ENCODE measurements at places on chromosomes 5 and 9.

- DNase-seq: no peak
Measured at GRCh38 chr5:32711362-32711680, 200 bp downstream of the NPR3 start.

DNA sequence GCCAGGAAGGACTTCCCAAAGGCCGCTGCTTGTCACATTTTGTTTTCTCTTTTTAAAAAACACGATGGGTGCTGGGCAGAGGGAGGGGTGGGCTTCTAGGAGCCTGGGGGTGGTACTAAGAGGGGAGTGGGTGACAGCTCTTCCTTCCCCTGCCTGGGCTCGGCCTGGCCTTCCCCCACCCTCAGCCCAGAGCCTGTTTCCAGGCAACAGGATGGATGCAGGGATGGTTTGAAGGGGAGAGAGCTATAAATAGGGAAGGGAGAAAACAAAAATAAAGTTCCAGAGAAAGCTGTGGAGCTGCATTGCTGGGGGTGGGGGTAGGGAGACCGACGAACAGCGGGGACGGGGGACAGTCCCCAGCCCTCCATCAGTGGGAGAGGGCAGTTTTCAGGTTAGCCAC lies 6.6 kb upstream of the GPRIN1 start:
- DNase-seq: no peak

DNA sequence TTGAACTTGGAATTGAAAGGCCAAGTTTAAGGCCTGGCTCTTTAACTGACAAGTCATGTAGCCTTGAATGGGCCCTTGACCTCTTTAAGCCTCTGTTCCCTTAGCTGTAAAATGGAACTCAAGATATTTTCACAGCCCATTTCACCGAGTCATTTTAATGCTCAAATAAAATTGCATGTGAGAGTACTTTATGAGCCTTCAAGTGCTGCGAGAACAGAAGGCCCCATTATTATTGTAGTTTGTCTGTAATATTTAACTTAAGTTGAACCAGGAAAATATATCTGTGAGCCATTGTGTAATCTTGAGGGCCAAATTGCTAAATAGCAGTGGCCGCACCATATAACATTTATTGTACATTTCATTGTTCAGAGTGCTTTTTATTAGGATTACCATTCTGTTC lies 249.9 kb downstream of the NTRK2 start:
- DNase-seq: no peak

- DNase-seq: peak; percentile 13
Measured at GRCh38 chr9:96442491-96442890, 7.5 kb upstream of the HABP4 start.

DNA sequence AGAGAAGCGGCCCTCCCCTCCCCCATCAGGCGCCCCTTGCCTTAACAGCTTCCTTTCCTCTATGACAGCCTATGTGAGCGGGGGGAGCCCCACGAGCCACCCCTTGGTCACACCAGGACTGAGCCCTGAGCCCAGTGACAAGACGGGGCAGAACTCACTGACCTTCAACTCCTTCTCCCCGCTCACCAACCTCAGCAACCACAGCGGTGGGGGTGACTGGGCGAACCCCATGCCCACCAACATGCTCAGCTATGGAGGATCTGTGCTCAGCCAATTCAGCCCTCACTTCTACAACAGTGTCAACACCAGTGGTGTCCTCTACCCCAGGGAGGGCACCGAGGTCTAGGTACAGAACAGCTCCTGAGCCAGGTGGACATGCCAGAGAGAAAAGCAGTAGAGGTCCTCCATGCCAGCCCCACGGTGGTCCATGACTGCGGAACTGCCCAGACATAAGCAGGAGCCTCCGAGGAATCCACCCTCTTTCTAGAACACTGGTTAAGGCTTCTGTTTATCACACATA lies 2.6 kb downstream of the FOXI1 start:
- no peak for DNase-seq

GRCh38 chr9:137138722-137139467 lies at the start of gene GRIN1:
GRIN1 (plus strand) TSS chr9:137139154; CDS start chr9:137139487, 333 bp downstream.
- peak; percentile 34 for DNase-seq

- DNase-seq: peak; percentile 85
Measured at GRCh38 chr9:83935276-83935935, 14.2 kb upstream of the KIF27 start.

DNA sequence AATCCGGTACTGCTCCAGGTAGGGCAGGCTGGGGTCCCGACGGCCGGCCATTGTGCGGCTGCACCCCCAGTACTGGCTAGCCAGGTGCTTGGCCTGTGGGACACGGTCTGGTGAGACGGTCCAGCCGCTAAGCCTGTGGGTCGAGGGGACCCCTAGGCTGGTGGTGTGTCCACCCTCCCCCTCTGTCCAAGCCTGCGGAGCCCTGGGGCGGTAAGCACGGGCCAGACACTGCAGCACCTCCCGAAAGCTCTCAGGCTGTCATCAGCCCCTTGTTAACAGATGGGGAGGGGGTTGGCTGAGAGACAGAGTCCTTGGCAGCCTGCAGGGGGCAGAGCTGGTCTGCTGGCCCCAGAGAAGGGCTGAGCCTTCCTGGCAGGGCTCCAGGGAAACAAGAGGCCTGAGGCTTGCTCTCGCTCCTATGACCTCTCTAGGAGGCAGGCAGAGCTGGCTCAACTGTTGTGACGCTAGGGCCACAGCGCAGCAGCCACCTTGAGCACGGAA lies 11.8 kb upstream of the MRNIP start:
- DNase-seq: peak; percentile 75

DNA sequence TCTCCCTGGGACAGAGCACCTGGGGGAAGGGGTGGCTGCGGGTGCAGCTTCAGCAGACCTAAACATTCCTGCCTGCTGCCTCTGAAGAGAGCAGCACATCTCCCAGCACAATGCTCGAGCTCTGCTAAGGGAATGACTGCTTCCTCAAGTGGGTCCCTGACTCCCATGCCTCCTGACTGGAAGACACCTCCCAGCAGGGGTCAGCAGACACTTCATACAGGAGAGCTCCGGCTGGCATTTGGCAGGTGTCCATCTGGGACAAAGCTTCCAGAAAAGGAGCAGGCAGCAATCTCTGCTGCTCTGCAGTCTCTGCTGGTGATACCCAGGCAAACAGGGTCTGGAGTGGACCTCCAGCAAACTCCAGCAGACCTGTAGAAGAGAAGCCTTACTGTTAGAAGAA lies 77.2 kb downstream of the SLCO6A1 start:
- DNase-seq: no peak

- no peak for DNase-seq
Measured at GRCh38 chr9:126932871-126933321, 18.3 kb downstream of the RALGPS1 start.

DNA sequence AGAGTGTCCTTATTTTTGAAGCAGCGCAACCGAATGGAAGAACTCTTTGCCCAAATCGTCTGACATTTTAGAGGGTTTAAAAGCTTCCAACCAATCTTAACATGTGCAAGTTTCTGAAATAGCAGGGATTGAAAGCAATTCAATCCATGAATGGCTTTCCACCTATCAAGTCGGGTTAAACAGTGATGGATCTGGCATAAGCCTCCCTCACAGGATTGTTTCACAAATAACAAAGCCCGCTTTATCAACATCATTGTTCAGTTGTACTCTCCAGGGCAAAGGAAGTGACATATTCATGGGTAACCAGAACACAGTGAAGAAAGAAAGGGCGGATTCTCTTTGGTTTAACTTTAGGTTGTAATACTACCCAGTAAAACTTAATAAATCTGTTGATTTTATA lies 497.3 kb downstream of the MTRR start:
- no peak for DNase-seq

DNA sequence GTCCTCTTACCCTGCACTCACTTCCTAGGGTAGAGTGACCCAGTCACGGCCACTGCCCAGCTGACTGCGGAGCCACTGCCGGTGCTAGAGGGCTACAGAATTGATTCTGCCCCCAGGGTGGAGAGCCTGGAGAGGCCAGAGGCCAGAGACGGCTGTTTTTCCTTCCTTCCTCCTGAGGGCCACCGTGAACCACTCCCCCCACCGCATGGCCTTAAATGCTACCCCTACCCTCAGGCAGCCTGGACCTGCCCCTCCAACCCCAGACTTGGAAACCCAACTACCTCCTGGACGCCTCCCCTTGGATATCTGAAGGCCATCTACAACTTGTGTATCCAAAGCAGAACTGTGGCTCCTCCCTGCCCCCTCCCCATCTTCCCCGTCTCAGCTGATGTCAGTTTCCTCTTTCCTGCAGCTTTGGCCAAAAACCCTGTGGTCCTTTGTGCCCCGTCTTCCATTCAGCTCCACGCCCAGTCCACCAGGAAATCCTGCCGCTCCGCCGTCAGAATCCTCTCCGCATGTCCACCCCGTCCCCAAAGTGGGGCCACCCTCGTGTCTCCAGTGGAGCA lies 16.3 kb downstream of the SH2D3C start:
- DNase-seq: no peak

DNA sequence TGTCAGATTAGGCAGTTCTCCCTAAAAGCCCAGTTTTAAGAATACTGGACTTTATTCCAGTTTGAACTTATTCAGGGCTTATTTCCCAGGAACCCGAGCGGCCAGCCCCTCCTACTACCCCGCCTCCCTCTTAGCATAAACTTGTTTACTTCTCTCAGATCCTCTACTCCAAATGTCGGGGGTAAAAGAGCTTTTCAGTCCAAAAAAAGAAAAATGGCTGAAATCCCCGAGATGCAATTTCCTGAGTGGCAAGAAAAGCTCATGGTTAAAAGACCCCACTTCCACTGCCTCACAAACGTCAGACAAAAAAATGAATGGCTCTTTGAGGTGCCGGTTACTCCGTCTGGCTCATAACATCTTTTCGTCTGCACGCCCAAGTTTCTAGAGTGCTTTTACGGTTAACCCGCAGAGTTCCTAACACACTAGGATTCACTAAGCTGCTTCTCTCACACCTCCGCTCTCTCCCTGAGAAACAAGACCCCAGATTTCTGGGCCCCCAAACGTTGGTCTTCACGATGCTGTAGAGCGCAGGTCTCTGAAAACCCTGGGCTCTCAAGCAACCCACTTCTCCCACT lies 402 bp downstream of the BRD8 start:
- peak; percentile 33 for DNase-seq

GRCh38 chr5:66621146-66621545 lies 25.0 kb downstream of the MAST4 start:
- DNase-seq: peak; percentile 35

DNA sequence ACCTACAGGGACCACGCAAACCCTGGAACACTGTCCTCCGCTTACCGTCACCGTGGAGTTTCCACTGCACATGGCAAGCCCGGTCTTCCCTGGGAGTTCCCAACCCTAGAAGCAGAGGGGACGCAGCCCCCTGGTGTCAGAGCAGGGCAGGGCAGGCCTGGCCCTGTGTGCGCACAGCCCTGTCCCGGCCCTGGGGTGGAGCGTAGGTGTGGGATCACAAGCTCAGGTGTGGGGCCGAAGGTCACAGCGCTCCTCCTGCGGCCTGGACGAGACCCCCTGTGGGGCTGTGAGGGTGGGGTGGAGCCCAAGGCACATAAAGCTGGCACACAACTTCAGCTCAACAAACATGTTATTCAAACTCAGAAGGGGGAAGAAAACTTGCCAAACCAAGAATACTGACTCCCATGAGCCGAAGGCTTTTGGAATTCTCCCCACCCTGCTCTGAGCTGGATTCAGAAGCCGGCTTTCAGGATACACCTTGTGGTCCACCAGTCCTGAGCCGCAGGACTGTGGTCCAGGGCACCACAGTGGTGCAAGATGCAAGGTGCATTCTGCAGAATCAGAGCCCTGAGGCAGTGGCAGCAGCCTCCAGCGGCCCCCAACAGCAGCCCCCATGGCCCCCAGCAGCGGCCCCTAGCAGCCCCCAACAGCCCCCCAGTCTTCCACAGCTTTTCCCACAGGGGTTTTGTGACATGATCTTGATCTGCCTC lies 11.8 kb upstream of the EXOC3 start:
- DNase-seq: peak; percentile 56

GRCh38 chr5:2488593-2488992 lies 262.9 kb downstream of the IRX2 start:
- no peak for DNase-seq

DNA sequence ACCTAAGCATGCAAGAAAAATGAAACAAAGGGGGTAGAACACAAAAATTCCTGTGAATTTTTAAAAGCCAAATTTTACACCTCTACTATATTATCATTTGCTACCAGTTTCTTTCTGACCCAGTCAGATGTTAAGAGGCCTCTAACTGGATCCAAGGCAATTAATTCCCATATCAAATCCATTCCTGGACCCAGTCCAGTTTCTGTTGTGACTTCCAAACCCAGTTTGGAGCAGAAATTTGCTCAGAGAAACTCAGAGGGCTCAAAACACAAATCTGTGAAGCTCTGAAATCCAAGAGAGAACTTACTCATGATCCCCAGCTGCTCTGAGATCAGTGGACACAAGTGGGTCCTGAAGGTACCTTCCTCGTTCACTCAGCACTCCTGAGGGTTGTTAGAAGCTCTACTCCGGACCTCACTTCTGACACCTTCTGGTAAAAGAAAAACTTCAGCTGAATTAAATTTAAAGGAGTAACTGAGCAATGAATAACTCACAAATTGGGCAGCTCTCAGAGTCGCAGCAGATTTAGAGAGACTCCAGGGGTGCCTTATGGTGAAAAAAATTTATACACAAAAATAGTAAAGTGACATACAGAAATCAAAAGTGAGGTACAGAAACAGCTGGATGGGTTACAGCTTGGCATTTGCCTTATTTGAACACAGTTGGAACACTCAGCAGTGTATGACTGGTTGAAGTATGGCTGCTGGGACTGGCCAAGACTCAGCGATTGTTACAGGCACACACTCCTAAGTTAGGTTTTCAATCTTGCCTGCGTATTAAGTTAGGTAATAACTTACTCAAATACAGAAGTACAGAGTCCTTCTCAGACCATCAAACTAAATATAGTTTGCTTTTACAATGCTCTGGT lies 32.4 kb downstream of the INSL4 start:
- peak; percentile 25 for DNase-seq

DNA sequence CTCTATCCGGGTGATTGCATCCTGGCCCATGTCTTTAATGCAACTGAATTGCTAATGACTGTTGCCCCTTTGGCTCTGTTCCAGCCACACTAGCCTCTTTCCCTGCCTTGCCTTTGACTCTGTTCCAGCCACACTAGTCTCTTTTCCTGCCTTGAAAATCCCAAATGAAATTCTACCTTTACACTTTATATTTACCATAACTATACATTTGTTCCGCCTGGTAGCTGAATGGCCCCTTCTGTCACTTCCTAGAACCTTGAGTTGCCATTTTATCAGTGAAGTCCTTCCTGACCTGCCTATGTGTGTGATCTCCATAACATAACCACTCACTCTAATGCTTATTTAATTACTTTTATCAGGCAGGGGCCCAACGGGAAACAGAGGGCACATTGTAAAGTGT lies 1120.4 kb upstream of the WWC1 start:
- DNase-seq: no peak

DNA sequence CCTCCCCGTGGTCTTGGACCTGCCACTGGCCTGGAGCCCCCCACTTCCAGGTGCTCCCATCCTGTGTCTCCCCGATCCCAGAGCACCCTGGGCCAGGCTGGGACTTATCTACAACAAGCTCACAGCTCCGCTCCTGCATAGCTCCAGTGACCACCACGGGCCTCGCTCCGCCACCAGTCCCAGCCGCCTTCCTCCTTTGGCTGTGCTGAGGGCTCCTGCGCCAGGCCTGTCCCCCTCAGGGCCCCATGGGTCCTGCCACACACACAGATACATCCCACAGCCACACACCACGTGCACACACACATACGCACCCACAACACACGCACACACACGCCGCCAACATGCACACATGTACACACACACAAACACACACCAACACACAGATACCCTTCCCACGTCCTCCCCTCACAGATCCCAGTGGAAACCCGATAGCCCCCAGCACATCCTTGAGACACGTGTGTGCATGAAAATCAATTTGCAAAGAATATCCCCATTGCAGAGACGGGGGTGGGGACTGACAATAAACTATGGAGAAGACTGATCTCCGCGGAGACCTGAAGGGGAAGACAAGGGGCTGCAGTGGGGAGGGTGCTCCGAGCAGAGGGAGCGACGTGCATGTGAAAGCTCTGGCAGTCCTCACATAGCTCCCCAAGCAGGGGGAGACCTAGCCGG lies 18.5 kb upstream of the LAMC3 start:
- DNase-seq: no peak

Measured in fibroblast of pulmonary artery (primary cell).